SK-N-SH treated with all-trans-retinoic acid at 6 μM for 48 hours (cell line): ENCODE measurements at places on chromosomes 2 and 18.

DNA sequence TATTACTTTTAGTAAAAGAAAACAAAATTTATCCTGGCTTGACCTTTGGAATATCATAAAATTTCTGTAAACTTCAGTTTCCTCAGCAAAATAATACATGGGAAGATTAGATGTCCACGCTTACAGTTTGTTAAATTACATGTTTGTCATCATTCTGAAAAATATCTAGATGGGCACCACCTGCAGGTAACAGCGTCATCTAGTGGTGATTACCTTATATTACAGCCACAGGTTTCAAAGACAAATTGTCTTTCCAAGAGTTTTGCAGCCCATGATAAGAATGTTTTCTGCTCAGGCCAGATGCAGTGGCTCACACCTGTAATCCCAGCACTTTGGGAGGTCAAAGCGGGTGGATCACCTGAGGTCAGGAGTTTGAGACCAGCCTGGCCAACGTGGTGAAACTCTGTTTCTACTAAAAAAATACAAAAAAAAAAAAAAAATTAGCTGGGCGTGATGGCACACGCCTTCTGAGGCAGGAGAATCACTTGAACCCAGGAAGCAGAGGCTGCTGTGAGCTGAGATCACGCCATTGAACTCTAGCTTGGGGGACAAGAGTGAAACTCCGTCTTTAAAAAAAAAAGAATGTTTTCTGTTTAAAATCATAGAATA lies 96.3 kb upstream of the RASGRP3 start:
- ATAC-seq: no peak

DNA sequence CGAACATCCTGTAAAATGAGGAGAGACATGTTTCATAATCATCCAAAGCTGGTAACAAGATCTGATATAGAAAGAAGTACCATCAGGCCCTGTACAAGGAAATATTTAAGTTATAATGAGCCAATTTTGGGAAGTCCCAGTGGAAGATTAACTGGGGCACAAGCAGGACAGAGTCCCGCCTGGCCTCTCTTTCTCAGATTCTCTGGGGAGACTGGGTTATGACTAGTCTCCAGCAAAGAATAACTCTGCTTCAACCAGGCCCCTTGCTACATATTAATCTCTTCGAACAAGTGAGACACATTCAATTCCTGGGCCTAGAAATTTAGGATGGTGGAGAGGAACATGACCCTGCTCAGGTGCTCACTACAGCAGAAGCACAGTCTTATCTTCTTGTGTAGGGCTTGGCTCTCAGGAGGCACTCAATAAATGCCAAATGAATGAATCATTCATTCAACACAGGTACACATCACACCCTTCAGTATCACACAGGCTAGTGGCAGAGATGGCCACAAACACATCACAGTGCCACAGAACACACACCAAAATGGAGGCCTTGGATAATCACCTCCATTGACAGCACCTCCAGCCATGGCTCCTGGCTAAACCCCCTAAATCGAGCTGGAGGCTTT lies 46.4 kb upstream of the RNF152 start:
- ATAC-seq: no peak

DNA sequence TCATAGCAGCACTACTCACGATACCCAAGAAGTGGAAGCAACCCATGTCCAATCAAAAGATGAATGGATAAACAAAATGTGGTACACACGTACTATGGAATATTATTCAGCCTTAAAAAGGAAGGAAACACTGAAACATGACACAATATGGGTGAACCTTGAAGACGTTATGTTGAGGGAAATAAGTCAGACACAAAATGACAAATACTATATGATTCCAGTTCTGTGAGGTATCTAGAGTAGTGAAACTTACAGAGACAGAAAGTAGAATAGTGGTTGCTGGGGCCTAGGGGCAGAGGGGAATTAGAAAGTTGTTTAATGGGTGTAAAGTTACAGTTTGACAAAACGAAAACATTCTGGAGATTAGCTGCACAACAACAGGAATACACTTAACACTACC lies 24.7 kb downstream of the TLK1 start:
- no peak for ATAC-seq

DNA sequence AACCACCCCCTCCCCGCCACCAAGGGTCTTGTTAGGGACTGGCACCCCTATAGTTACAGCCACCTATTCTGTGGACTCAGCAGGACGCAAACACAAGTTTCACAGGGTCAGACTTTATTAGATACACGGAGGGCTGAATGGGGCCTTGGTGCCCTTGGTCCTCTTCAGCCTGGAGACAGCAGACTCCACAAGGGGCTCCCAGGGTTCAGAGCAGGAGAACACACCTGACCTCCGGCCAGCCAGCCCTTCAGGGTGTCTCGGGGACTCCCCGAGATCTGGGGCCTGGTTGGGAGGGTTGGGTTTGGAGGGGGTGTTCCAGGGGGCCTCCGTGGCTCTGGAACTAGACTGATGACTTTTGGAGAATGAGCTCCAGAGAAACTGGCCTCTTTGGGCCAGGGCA lies 2.3 kb upstream of the PREB start:
- no peak for ATAC-seq

- ATAC-seq: no peak
Observed at GRCh38 chr2:44596537-44597320, 235.0 kb downstream of the CAMKMT start.

DNA sequence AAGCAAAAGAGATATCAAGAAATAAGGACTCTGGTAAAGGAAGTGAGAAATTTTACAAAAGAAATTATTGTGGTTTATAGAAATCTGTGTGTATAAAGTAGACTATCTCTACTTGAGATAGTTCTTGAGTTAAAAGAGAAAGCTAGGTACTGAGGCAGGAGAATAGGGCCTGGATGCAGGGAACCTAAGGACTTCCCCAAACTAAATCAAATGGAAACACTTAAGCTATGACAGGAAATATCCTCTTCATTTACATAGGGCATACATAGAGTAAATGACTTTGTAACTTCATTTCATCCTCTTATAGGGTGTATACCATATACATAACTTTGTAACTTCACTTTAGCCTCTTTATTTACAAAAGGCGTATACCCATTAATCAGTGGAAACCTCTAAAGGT lies 219.2 kb upstream of the RGPD4 start:
- no peak for ATAC-seq

- ATAC-seq: no peak
Observed at GRCh38 chr2:235877275-235877802, 290.8 kb downstream of the GBX2 start.

- no peak for ATAC-seq
Observed at GRCh38 chr2:54047091-54047490, 68.3 kb upstream of the ACYP2 start.

DNA sequence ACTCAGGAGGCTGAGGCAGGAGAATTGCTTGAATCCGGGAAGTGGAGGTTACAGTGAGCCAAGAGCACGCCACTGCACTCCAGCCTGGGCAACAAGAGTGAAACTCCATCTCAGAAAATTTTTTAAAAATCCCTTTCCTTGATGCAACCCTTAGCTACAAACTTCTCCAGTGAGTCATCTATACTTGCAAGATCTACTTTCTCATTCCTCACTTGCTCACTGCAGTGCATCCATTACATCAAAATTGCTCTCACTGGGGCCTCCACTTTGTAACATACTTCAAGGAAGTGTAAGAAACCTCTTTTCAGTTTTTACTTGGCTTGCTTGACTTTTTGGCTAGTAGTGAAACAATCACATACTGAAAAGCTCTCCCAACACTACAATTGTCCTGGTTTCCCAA lies 65.3 kb downstream of the REEP1 start:
- no peak for ATAC-seq

- peak; percentile 12; the same call in 2 of the 3 replicates for ATAC-seq
Observed at GRCh38 chr2:37671816-37672103, 318 bp upstream of the CDC42EP3 start.

DNA sequence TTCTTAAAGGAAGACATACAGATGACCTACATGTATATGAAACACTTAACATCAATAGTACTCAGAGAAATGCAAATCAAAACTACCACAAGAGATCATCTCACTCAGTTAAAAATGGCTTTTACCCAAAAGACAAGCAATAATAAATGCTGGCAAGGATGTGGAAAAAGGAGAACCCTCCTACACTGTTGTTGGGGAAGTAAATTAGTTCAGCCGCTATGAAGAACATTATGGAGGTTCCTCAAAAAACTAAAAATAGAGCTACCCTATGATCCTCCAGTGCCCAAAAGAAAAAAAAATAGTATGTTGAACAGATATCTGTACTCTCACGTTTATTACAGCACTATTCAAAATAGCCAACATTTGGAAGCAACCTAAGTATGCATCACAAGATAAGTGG lies 1579.4 kb upstream of the TMEFF2 start:
- ATAC-seq: no peak

DNA sequence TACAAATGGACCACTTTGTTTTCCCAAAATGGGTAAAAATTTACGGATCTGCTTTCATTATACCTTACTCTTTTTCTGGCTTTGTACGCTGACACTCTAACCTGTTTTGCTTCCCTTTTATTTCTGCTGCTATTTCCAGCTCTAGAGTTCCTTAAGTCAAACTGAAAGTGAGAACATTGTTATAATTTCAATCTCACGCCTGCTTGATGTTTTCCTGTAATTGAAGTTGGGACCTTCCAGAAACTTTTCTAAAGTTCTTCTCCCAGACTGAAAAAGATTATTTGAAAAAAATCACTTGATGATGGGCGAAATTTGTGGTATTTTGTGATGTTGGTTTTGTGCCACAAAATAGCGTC lies 1.8 kb downstream of the GLS start:
- no peak for ATAC-seq

DNA sequence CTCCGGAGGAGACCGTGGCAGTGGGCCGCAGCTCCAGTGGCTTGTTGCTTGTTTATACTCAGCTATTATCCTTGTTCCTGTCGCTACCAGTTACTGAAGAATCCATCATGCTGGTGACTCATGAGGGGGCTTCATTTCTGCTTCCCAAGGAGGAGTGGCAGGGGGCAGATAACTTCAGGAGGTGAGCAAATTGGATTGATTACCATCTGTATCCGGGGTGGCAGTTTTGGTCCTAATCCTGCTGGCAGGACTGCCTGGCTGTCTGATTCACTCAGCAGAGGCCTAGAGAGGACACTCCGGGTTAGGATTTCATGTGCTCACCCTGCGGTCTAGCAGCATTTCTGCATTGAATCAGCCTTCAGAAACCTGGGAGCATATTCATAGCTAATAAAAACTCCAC lies 230.0 kb downstream of the ACTR3 start:
- ATAC-seq: no peak

DNA sequence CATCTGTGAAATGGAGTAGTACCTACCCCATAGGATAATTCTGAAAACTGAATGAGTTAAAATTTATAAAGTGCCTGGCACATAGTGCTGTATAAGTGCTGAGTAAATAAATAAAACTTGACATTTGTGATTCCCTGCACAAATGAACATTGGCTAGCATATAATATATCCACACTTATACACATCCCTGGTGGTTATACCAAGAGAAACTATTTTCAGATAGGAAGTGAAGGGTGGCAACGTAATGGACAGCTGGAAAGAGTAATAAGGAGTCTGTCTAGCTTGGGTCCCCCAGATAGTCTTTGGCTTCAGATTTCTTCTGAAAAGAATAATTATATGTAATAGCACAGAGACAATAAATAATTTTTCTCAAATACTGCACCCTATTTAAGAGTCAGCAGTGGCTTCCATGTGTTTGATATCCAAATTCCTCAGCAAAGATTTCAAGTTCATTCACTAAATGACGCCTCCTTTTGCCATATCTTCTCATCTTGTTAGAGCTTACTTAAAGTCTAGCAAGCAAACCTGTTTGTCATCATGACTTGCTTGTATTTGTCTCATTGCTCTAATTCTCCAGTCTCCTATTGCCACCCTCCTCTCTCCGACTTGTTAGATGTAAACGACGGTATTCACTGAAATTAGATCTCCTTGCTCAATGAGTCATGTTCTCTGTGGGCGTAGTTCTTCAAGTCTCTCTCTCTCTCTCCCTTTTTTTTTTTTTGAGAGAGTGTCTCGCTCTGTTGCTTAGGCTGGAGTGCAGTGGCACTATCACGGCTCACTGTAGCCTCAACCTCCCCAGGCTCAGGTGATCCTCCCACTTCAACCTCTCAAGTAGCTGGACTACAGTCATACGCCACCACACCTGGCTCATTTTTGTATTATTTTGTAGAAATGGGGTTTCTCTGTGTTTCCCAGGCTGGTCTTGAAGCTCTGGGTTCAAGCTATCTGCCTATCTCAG lies 8.7 kb upstream of the ADGRF3 start:
- ATAC-seq: peak; percentile 95

- no peak for ATAC-seq
Observed at GRCh38 chr18:62781262-62781661, 65.9 kb downstream of the PHLPP1 start.

DNA sequence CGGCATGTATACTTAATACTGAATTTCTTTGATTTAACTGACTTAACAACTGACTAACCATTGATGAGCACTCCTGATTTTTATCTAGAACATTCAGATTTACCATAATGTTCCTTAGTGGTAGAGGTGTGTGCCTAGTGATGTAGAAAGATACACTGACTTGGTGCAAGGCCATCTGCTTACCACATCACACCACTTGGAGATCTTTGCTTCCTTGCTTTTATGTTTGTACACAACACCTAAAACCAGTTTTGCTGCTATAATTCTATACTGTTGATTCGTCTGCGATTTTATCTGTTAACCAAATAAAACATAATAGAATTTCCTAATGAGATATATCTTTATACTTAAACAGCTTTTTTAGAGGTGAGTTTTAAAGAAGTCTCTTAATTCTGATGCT lies 3.9 kb upstream of the FARP2 start:
- no peak for ATAC-seq

DNA sequence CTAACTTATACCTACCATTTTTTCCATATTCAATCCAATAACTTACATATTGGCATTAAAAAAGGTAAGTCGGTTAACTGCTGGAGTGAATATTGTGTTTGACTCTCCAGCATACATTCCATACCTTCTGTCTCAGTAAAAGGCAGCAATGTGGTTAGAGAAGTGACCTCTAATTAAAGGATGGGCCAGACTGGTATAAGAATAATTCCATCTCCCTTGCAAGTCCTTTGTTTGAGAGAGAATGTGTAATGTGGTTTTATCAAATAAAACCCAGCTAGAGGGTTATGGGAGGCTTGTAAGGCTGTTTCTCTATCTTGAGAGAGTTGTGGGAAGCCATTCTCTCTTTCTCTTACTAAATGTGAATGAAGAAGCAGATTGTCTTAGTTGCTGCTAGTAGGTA lies 289.3 kb upstream of the TCF4 start:
- ATAC-seq: no peak
